ENCODE measurements at places on chromosomes 16 and 17.

DNA sequence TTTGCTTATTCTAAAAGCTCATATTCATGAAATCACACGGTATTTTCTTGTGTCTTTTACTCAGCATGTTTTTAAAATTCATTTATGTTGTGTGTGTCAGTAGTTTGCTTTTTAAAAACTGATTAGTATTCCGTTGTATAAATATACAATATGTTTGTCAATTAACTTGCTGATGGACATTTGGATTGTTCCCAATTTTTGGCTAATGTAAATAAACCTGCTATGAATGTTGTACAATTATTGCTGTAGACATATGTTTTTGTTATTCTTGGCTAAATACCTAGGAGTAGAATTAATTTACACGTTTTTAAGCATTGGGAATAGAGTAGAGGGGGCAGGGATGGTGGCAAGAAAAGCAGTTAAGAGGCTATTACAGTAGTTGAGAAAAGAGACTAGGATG is 199.5 kb upstream of the CCL2 start:
- no peak for DNase-seq

DNA sequence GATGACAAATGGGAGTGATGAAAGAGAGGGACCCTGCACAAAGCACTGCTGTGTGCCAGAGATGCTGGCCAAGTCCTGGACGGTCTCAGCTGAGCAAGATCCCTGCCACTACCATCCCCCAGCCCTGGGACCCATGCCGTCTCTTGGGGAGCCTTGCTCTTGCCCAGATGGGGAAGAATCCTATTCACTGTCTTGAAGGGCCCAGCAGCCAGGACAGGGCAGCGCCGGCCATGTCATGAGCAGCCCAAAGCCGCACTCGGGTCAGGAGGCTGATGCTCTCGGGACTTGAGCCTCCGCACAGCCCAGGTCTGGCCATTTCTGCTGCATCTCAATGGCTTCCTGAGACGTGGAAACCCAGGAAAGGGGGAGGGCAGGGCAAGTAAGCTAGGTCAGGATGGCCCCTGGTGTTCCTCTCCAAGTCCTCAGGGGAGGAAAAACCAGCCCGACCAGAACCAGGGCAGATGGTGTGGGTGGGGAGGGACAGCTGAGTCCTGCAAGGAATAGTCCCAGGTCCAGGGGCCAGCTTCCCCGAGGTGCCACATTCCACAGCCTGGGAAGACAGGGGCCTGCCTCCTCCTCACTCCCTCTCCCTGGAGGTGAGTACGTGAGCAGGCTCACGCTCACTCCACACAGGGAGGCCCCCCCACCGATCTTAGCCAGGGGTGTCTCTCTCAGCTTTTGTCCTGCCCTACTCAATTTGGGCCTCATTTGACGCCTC is 7.8 kb upstream of the KRT19 start:
- DNase-seq, result no peak

- DNase-seq, result no peak
Measured at GRCh38 chr16:47064775-47065174, 79.0 kb downstream of the NETO2 start.

DNA sequence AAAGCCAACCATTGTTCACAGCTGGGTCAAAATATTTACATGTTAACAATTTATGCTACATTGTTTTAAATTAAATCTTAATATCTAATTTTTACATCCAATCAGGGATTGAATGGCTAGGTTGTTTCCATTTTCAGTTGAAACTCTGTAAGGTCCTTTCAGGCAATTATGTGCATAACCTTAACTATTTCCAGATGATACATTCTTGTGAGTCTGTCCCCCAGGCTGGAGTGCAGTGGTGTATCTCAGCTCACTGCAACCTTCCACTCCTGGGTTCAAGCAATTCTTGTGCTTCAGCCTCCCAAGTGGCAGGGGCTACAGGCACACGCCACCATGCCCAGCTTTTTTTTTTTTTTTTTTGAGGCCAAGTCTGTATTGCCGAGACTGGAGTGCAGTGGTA is 10.4 kb downstream of the CDC42EP4 start:
- DNase-seq, result no peak

DNA sequence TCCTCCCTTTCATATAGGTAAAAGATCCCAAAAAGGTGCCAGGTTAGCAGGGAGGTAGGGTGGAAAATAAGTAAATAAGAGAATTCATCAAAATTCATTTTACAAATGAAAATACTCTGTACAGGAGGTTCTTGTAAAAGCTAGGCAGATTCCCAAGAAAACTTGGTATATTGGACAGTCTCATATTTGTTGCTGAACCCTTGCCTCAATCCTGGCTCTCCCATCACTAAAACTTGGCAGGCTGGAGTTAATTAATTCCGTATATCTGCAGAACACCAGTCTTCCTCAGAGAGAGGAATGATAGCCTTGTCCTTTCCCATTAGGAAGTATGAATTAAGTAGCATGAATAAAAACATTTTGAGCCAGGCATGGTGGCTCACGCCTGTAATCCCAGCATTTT is 66.2 kb upstream of the MTMR4 start:
- no peak for DNase-seq
